ENCODE measurements at places on chromosomes 5 and 9.

- no peak for DNase-seq
Measured at GRCh38 chr5:139134906-139135305, 63.3 kb downstream of the SIL1 start.

GRCh38 chr5:482021-482420 lies 39.0 kb downstream of the EXOC3 start:
- DNase-seq, result no peak

GRCh38 chr9:19231904-19232822 lies 1.7 kb downstream of the DENND4C start:
- no peak for DNase-seq

GRCh38 chr5:113140837-113141671 lies 164.5 kb downstream of the DCP2 start:
- no peak for DNase-seq

- no peak for DNase-seq
Measured at GRCh38 chr5:138177941-138178515, 402 bp downstream of the BRD8 start.

DNA sequence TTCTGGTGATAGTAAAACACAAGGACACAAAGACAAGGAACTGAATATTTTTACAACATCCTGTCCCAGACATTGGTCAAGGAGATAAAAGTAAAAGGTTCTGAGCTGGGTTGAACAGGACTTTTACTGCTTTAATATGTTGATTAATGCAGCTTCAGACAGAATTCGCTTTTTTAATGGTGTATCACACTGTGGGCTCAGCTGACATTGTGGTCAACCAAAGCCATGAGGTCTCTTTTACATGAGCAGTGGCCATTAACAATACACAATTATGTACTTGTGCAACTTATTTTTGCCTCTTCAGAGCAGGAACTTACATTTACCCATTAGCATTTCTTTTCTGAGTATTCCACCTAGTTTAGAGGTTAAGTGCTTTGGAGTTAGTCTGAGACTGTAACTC lies 22.8 kb upstream of the ERBIN start:
- no peak for DNase-seq

DNA sequence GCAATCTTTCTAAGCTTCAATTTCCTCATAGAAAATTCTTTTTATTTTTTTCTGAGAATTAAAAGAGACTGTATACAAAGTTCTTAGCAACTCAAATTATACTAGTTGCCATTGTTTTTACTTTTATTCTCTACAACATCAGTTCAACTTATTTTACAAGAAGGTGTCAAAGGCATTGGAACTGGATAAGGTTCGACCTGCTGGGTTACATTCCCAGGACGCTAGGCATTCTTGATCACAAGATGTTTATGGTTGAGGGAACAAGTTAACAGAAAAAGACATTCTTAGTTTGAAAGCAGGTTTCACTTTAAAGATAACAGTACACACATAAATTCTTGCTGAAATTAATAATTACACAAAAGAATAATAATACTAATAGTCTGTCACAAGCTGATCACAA lies 163.5 kb upstream of the SNX2 start:
- DNase-seq, result no peak

GRCh38 chr5:146539973-146540372 lies 24.0 kb upstream of the GPR151 start:
- no peak for DNase-seq

DNA sequence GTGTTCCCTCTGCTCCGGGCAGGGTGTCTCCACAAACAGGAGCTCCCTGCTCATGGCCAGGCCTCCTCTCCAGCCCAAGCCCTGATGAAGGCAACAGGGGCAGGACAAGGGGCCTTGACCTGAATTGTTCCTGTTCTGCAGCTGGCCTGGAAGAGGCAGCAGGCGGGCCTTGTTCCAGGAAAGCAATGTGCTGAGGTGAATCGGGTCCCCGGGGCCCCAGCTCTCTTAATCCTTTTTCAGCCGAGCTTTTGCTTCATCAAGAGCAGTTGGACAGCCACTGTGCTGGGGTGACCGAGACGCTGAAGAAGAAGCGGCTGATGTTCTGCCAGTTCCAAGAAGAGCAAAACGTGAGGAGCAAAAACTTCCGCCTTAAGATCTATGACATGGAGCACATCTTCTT lies 41.4 kb downstream of the CCDC180 start:
- DNase-seq, result no peak

GRCh38 chr9:79707589-79707988 lies 135.8 kb downstream of the TLE4 start:
- DNase-seq, result no peak

DNA sequence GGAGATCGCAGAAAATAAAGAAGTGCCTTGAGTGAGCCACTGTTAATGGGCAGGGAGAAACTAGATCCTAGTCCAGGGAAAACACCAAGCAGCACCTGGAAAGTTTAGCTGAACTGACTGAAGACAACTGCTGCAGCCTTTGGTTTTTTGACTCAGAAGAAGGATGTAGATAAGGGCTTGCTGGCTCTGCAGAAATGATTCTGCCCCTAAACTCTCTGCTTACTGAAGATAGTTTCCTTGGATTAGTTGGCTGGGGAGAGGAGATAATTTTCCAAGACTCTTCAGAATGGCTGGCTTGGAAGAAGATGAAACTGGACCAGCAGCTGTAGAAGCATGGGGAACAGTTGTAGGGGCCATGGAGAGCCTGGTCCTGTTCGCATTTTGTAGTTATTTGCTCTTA lies 471.8 kb downstream of the KDM4C start:
- DNase-seq, result no peak
